ENCODE measurements at places on chromosomes 1 and 21.
A peak's percentile ranks its signal among the peaks of the same experiment; 100 is the strongest.

GRCh38 chr21:37899146-37899545 lies 17.1 kb downstream of the KCNJ6 start:
- no peak for DNase-seq

- no peak for DNase-seq
These were observed 118.0 kb upstream of the MARK1 start for GRCh38 chr1:220409771-220410595.

GRCh38 chr1:229657993-229658755 lies 32.1 kb downstream of the URB2 start:
- no peak for DNase-seq

- DNase-seq: no peak
These were observed 162.6 kb downstream of the GRIK1 start for GRCh38 chr21:29777160-29777559.

DNA sequence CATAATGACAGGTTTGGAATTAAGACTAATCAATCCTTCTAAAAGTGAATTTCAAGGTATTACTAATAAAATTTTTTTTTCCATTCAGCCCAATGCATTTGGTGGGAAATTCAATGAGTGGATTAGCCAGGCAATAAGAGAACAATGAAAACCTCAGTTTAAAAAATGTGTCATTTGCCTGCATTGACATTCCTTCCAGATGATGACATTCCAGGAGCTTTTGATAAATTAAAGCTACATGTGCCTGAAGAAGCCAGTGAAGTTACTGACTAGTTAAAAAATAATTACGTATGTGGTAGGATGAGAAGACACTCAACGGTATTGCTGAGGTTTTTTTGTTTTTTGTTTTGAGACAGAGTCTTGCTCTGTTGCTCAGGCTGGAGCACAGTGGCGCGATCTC lies 37.9 kb upstream of the RC3H1 start:
- DNase-seq: peak; percentile 90

GRCh38 chr1:87542697-87543096 lies 214.0 kb downstream of the LMO4 start:
- DNase-seq: no peak

GRCh38 chr1:52239708-52240001 lies 97.8 kb downstream of the ZFYVE9 start:
- DNase-seq: peak; percentile 19

GRCh38 chr1:110056776-110057175 lies 13.7 kb downstream of the ALX3 start:
- DNase-seq: peak; percentile 81

DNA sequence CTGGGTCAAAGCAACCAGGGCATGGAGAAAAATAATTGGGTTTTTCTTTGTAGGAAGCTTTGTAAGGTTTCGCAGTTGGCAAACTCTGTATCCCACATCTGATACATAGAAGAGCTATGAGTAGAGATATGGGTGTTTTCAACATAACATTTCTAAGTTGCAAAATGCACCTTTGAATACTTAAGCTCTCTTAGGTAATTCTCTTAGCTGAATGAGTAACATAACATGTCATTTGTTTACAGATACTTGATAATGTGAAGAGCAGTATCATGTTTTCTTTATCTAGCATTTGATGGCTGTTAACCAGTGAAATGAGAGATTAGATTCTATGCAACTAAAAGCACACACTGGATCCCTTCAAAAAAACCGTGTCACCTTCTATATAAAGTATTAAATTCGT lies 21.6 kb downstream of the RAVER2 start:
- DNase-seq: no peak

- DNase-seq: no peak
These were observed 36.4 kb downstream of the FYB2 start for GRCh38 chr1:56782773-56783172.

GRCh38 chr1:56532350-56532683 lies 47.0 kb downstream of the PLPP3 start:
- DNase-seq: no peak

DNA sequence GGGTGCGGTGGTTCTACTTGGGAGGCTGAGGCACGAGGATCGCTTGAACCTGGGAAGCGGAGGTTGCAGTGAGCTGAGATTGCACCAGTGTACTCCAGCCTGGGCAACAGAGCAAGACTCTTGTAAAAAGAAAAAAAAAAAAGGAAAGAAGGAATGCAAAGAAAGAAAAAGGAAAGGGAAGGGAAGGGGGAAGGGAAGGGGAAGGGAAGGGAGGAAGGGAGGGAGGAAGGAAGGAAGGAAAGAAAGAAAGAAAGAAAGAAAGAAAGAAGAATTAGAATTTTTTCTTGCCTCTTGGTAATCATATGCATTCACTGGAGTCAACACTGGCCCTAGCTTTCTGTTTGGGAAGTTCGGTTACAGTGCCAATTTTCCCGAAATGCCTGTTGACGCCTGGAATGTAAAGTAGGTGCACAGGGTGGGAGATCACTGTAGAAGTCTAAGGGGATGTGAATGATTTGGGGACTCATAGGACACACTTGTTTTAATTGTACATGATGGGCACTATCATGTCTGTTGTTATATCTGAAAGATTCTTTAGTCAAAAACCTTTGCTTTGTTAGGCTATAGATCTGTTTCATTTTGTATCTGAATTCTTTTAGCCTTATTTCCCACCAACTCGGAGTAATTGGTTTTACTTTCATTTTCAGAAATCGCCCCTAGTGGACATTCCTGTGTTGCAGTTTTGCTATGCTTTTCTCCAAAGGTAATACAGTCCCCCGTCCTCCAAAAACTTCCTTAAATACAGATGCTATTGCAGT lies 59.8 kb upstream of the MORC3 start:
- peak; percentile 75 for DNase-seq

DNA sequence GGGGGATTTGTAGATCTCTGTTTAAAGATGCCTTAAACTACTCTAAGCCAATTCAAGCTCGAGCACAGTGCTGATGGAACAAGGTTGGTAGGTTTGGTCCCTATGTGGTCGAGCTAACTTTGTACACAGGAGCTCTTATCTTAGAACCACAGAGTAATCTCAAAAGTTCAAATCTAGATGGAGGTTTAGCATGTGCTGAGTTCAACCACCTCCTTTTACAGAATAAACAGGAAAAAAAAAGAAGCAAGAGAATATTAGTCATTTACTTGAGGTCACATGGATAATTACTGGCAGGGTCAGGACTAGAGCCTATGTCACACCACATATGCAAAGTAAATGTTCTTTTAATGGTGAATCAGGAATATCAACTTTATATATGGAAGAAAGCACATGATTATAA lies 86.2 kb downstream of the DTL start:
- no peak for DNase-seq

DNA sequence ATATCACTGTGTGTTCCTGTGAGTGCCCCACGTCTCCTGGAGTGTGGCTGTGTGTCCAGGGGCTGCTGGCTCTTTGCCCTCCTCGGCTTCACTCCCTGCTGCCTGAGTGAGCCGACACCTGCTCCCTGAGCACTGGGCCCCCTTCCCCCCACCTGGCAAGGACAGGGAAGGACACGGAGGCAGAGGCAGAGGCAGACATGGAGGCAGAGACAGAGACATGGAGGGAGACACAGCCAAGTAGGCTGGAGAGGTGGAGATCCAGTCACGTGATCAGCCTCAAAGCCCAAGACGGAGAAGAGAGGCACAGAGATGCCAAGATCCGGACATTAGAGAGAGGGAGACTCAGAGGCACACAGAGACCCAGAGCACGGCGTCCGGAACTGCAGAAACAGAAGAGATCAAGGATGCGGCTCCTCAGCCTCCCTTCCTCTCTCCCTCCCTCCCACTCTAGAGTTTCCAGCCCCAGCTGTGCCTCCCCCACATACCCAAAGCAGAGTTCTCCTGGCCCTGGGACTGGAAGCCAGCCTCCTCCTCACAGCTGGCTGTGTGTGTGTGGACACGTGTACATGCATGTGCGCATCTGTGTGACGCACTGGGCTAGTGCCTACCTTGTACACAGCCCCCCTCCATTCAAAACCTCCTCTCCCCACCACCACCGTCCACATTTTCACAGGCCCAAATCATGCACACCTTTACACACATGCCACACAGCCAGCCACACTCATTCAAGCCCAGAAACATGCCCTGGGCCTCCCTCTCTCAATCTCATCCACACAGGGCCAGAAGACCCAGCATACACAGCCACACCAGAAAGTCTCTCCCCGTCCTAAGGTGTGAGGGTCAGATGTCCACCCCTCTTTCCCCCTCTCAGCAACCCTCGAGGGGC lies 39.1 kb upstream of the WASF2 start:
- peak; percentile 41 for DNase-seq

- DNase-seq: no peak
These were observed 83.8 kb downstream of the CAPZB start for GRCh38 chr1:19401535-19401889.

DNA sequence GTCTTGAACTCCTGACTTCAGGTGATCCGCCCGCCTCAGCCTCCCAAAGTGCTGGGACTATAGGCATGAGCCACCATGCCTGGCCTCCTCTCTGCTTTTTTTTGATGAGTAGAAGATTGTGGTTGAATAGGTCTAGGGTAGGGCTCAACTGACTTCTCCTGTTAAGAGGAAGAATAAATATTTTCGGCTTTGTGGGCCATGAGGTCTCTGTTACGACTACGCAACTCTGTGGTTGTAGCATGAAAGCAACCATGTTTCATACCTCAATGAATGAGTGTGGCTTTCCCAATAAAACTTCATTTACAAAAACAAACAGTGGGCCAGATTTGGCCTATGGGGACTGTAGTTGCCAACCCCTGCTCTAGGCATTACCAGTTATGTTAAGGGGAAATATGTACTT lies 67.8 kb downstream of the NID1 start:
- no peak for DNase-seq

- DNase-seq: no peak
These were observed 68.1 kb downstream of the EDEM3 start for GRCh38 chr1:184686540-184686939.

GRCh38 chr1:189774721-189775287 lies 702.9 kb downstream of the BRINP3 start:
- no peak for DNase-seq

DNA sequence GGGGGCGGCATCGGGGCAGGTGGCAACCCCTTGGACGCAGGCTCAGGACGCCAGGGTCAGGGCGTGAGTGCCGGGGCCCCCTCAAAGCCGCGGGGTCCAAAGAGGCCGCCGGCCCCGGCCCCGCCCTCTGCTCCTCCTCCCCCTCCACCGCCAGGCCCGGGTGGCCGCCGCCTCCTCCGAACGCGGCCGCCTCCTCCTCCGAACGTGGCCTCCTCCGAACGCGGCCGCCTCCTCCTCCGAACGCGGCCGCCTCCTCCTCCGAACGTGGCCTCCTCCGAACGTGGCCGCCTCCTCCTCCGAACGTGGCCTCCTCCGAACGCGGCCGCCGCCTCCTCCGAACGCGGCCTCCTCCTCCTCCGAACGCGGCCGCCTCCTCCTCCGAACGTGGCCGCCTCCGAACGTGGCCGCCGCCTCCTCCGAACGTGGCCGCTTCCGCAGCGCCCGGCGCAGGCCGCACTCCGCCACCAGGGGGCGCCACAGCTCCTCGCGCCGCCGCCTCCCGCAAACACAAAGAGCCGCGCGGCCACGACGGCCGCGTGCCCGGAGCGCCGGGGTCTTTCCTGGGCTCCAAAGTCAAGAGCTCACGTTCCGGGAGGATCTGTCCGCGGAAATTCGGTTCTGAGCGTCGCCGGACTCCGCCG lies 19.3 kb upstream of the SAMD11 start:
- DNase-seq: peak; percentile 75

DNA sequence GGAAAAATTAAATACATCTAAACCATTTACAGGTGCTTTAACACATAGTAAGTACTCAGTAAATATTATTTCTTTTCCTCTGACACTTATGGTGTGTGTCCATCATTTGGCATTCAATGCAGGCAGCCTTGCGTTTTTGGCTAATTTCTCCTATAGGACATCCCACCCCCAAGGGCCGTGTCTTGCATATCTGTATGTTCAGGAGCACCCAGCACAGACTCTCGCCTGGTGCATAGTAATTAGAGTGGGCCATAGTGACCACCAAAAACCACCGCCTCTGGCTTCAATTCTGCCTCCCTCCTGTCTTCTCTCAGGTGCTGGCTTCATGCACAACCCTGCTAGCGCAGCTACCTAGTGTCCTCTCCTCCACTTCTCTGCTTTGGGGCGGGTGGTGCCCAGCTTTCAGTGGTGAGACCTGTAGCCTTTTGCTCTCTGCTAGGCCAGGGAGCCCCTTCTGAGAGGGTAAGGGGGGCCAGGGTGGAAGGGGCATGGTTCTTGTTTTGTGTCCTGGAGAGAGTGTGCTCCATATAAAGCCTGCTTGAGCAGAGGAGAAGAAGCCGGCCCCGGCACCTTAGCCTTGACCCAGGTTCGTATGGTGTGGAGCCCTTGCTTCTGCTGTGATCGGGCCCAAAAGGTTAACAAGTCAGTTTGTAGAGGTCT lies 33.4 kb downstream of the BATF3 start:
- no peak for DNase-seq

- no peak for DNase-seq
These were observed 876.5 kb upstream of the B3GALT2 start for GRCh38 chr1:194062962-194063361.

GRCh38 chr1:162281426-162281825 lies 95.2 kb downstream of the SPATA46 start:
- no peak for DNase-seq

- peak; percentile 90 for DNase-seq
These were observed 16.9 kb downstream of the IER5 start for GRCh38 chr1:181105134-181106021.

DNA sequence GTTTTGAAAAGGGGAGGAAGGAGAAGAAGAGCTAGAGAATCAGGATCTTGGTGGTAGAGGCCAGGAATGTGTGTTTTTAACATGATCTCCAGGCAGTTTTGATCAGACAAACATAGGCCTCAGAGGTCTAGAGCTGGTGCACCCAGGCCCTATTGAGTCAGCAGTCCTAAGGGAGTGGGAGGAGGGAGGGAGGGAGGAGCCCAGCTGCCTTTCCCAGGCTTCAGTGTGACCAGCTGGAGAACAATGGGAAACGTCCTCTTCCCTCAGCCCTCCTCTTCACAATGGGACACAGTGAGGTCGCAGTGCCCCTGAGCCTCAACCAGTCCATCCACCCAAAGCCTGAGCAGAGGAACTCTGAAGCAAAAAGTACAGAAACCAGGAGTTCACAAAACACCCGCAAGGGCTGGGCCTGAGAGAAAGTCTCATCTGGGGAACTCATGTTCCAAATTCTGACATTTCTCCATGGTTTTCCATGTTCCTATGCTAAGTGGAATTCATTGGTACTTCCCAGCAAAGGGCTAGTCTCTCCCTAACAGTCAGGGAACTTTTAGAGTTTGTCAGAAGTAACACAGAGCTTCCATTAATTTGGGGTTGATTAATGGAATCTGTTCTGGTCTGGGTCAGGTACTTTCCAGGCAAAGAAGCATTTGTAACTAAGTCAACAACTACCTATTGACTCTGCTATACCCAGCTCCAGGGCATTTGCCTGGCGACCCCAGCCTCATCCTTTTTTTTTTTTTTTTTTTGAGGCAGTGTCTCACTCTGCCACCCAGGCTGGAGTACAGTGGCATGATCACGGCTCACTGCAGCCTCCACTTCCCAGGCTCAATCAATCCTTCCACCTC lies 37.5 kb downstream of the ELAPOR1 start:
- peak; percentile 59 for DNase-seq

DNA sequence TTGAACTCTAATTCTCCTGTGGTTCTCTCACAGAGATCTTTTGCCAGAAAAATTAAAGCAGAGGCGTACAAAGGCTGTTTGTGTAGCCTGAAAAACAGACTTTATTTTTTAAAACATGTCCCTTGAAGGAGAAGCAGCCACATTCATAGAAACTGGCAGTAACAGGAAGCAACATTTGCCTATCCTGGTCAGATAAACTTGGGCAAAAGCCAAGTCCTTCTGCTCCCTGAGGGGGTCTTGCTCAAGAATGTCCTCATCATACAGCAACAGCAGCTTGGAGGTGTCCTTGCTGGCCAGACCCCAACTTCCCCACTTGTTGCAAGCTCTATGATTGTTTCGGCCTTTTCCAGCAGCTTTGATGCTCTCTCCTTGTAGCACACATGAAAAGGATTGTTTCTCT lies 36.3 kb downstream of the MSTO1 start:
- DNase-seq: peak; percentile 23

GRCh38 chr1:45762291-45762690 lies 11.8 kb upstream of the IPP start:
- no peak for DNase-seq

All from ELR (cell line).